SHP77 (cell line): ENCODE measurements at places on chromosomes 6 and 20.

DNA sequence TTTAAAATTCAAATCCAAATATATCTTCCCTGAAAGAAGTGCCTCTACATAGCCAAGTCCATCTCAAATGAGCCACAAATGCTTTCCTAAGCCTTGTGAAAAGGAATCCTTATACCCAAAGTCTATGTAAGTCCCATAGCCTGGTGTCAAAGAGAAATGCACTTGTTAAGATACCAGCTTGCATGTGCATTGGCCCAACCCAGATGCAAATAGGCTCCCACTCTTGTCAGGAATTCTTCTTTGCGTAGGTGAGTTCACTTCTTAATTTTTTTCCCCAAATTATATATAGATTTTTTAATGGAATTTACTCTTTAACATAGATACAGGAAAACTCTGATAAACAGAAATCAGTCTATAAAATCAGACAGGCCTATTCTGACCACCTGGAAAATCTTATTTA is 105.6 kb downstream of the RALGAPA2 start:
- DNase-seq, result no peak

DNA sequence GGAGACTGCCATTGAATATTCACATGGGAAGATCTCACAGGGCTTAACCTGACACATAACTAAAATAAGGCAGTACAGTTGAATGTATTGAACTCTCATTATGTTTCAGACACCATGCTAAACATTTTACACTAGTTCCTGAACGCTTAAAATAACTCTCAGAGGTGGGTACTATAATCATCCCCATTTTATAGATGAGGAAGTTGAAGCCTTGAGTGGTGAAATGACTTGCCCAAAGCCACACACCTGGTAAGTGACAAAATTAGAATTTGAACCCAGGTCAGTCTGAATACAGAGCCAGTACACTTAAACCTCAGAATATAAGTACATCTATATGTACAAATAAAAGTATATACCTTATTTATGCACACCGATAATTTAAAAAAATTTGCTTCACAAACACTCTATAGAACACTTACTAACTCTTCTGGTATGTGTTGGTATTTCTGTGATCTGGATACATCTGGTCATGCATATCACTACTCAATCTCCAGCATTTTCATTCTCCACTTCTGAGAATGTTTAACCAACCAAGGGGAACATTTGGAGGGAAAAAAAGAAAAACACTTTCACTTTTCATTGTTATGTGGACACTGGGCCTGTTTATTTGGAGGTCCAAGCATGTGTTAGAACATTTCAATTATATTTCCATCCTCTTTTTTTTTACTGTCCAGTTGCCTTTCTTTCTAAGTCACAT is 4.6 kb upstream of the BICRAL start:
- DNase-seq, result no peak

DNA sequence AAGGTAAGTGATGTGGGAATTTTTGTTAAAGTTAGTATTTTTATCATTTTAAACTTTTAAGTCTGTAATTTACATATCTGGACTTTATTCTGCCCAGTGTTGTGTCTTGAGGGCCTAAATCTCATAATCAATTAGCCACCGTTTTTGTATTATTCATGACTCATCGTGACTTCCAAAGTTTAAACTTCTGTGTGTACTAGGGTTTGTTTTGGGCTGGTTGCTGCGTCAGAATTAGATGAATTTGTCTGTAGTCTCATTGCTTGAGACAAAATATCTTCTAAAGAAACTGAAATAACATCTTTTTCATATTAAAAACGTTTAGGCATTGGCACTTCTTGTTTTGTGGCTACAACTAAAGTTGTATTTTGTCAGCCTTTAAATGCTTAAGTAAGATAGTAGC is 41.3 kb downstream of the CDYL start:
- DNase-seq, result no peak

GRCh38 chr6:109800771-109801170 is 109.7 kb downstream of the FIG4 start:
- DNase-seq, result peak; percentile 21

- no peak for DNase-seq
Measured at GRCh38 chr6:42714098-42714761, 8.2 kb downstream of the PRPH2 start.

- DNase-seq, result no peak
Measured at GRCh38 chr20:15278041-15278440, 940.6 kb upstream of the FLRT3 start.

DNA sequence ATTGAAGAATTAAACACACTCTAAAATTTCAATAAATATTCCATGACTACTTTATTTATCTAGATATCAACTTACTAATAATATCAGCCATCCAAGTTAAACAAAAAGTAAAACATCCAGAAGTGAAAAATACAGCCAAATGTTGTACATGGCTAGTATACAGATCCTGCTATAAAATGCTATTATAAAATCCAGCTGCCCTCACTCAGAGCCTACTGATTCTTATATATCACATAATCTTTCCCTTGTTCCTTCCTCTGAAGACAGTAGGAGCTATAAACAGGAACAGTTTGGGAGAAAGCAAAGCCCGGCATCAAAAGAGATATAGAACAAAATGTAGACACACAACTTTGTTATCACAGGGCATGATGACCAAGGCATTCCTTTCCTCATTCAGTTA is 212.9 kb downstream of the PLCB4 start:
- DNase-seq, result no peak

GRCh38 chr20:51385646-51386530 is 156.6 kb downstream of the NFATC2 start:
- DNase-seq, result no peak

GRCh38 chr6:41208439-41209106 is 7.6 kb upstream of the TREML2 start:
- no peak for DNase-seq

- DNase-seq, result peak; percentile 37
Measured at GRCh38 chr6:89580997-89581666, 57.4 kb downstream of the LYRM2 start.

DNA sequence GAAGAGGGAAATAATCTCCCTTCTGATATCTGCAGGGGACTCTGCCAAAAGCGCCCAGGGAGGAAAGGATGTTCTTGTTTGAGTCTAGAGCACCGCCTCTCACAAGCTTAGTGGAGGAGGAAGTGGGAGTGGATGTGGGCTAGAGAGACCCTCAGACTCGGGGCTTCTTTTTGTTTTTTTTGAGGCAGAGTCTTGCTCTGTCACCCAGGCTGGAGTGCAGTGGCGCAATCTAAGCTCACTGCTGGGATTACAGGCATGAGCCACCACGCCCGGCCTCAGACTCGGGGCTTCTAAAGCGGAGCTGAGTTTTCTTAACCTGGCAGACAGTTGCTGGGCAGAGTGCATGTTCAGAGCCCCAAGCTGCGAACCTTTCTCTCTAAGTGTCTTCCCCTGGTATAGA is 310.8 kb downstream of the BMP7 start:
- no peak for DNase-seq

GRCh38 chr20:32359633-32360332 is 1.7 kb downstream of the ASXL1 start:
- no peak for DNase-seq

DNA sequence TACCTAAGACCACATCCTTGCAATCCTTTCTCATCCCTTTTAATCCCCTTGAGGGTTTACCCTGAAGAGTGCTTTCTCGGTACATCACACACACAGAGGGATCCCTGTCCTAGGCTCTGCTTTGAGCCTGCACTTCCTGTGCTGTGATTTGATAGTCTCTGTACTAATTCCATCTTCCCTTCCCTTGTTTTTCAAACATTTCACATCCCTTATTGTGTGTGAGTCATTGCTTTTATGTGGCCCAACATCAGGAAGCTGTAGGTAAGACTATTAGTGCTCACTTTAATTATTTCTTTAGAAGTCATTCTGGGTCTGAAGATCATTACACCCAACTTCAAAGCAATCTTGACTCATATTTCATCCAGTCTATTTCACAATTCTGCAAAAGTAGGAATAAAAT is 57.2 kb upstream of the ANKEF1 start:
- no peak for DNase-seq

DNA sequence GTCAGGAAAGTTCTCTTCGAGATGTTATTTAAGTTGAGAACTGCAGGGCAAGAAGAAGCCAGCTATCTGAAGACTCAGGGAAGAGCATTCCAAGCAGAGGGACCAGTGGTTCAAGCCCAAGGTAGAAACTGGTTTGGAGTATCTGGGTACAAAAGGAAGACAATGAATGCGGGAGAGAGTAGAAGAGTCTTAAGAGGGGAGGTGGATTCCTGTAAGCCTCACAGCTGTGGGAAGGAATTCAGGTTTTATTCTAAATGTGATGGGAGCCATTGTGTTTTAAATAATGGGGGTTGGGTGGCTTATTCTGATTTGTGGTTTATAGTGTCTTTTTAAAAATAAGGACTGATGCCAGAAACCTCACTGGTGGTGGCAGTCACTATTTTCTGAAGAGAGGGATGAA is 37.6 kb upstream of the TENT5A start:
- DNase-seq, result no peak

- no peak for DNase-seq
Measured at GRCh38 chr6:134132494-134133141, 80.2 kb upstream of the SLC2A12 start.

- no peak for DNase-seq
Measured at GRCh38 chr6:25042536-25042935, 106.8 kb upstream of the RIPOR2 start.

- no peak for DNase-seq
Measured at GRCh38 chr6:15817100-15817499, 154.3 kb upstream of the DTNBP1 start.

GRCh38 chr6:166275714-166276166 is 32.5 kb downstream of the PRR18 start:
- DNase-seq, result peak; percentile 29

DNA sequence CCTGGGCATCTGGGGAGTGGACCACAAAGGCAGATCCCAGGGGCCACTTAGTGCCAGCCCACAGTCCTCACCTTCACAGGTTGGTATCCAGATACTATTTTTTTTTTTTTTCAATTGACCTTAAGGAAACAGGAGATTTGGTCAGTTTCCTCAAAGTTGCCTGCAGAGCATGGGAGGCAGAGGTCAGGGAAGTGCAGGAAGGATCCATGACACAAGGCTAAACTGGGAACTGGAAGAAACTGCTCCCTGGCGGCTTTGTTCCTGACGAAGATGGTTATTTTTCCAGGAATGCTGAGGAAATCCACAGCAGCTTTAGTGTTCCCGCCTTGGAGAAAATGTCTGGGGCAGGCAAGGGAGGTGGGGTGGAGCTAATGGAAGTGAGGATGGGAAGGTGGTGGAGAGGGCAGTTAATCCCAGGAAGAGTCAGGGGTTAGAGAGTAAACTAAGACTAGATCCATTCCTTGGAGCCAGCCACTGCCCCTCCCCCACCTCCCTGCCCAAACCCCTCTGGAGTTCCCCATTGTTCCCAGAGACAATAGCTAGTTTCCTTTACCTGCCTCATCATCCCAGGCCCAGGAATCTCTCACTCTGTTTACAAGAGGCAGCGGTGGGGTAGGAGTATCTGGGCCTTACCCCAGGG is 14.3 kb upstream of the MYMX start:
- no peak for DNase-seq

- no peak for DNase-seq
Measured at GRCh38 chr20:1998715-1999114, 4.9 kb upstream of the PDYN start.

DNA sequence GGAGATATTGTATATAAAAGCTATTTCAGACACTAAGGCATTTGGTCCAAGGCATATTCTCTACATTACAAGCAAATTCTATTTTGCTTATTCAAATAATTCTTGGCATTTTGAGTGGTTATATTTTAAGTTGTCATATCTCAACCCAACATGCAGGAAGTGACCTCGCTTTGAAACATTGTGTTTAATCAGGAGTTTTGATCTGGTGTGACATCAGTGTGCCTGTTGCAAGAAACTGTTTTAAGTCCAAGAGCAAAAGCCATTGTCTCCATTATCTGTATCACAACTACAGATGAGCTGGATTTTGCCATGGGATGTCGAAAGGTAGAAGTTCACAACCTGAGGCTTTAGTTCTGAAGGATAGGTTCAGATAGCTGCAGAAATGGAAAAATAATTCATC is 509.9 kb upstream of the ID4 start:
- DNase-seq, result no peak
